ENCODE measurements at places on chromosomes 13 and 19.

DNA sequence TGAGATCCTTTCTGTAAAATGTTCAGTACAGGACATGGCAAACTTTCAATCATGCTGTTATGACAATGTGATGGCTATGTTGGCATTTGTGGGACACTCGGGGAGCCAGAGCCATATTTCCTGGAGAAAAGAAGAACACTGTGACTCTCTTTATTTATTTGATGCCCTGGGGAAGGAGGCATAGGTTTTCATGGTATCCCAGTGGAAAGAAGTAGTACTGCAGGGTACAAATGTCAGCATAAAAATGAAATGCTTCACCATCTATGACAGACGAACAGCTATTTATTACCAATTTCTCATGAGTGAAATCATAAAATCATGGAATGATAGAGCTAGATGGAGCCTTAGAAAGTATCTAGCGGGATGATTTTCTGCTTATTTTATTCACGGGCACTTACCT lies 217.1 kb downstream of the COL4A1 start:
- no peak for DNase-seq

GRCh38 chr13:99962242-99962641 lies 9.3 kb downstream of the ZIC5 start:
- DNase-seq = no peak

GRCh38 chr13:44932171-44932849 lies 57.0 kb downstream of the NUFIP1 start:
- no peak for DNase-seq

GRCh38 chr13:52961256-52961910 lies 67.2 kb upstream of the OLFM4 start:
- DNase-seq = no peak

GRCh38 chr13:23786607-23787006 lies 102.6 kb downstream of the MIPEP start:
- no peak for DNase-seq

GRCh38 chr13:27967203-27967735 lies 1.8 kb downstream of the CDX2 start:
- DNase-seq = no peak

- no peak for DNase-seq
Measured at GRCh38 chr13:111175372-111175771, 60.3 kb downstream of the ARHGEF7 start.

DNA sequence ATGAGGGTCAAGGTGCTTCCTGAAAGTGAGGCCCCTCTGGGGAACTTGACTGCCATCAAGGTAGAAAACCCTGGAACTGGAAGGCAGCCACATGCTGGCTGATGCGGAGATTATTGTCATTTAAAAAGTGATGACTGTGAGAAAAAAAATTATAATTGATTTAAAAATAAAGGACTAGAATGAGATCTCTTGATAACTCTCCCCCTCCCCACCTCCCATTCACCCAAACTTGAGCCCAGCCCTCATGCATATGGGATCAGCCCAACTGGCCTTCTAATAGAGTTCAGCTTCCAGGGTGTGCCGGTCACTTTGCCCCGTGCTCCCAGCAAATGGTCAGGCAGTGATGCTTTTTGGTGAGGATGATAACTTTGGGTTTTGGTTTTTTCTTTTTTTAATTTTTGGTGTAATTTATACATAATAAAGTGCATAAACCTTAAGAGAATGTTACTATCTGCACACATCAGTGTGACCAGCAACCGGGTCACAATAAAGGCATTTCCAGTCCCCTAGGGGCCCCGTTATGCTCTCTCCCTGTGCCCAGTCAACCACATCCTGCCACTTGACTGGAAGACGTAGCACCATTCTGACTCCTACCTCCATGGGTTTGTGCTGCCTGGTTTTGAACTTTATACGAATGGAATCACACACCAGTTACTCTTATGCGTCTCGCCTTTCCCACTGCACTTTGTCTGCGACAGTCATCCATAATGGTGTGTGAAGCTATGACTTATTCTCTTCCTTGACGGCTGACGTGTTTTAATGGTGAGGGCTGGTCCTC lies 187.9 kb downstream of the USP12 start:
- no peak for DNase-seq
